ENCODE measurements at places on chromosomes 1 and 21.
A peak's percentile ranks its signal among the peaks of the same experiment; 100 is the strongest.

DNA sequence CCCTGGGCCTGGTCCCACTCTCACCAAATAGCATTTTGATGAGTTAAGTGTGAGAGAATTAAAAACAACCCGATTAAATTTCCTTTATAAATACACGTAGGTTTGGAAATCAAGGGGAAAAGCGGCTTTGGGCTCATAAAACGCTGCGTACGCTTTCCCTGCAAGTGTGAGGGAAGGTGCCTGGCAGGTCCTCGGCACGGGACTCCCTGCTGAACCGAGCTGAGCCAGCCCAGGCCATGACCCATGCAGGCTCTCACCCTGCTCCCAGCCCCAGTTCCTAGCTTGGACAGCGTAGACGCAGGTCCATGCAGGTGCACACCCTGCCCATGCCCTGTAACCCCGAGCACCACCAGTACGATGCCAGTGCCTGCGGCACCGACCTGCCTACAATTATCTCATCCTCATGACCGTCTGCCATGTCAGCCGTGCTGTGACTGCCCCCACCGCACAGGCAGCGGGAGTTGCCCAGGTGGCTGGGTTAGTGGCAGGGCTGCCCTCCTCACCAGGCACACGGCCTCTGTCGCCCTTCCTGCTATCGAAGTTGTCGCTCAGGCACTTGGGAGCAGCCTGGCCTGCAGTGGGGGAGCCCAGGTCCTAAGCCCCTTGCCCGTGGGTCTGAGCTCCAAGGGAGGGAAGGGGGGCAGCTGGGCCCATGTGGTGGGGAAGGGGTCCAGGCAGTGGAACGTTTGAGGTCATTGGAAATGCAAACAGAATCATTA is 41.0 kb upstream of the ACTRT2 start:
- DNase-seq, result no peak

DNA sequence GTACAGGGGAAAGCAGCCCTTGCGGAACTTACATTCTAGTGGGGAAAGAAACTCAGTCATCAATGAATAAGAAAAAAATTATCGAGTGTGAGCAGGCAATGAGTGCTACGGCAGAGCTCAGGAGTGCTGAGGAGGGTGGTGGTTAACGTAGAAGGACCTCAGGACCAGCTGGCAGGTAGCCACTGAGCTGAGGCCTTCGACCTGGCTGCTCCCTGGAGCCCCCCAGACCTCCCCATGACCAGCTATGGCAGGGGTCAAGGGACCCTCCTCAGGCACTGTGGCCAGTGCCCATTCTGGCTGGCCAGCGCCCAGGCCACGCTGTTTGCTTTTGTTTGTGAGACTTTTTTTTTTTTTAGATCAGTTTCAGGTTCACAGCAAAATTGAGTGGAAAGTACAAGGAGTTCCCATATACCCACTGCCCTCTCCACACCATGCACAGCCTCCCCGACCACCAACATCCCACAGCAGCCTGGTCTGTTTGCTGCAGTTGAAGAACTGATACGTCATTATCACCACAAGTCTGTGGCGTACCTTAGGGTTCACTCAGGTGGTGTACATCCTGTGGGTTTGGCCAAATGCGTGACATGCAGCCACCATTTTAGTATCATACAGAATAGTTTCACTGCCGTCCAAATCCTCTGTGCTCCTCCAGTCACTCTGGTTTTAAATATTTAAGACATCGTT is 11.8 kb upstream of the TTC22 start:
- DNase-seq, result no peak

- no peak for DNase-seq
These were observed 48.4 kb downstream of the ADAMTS5 start for GRCh38 chr21:26918323-26919079.

GRCh38 chr1:42165511-42166210 is 1.1 kb upstream of the GUCA2A start:
- no peak for DNase-seq

DNA sequence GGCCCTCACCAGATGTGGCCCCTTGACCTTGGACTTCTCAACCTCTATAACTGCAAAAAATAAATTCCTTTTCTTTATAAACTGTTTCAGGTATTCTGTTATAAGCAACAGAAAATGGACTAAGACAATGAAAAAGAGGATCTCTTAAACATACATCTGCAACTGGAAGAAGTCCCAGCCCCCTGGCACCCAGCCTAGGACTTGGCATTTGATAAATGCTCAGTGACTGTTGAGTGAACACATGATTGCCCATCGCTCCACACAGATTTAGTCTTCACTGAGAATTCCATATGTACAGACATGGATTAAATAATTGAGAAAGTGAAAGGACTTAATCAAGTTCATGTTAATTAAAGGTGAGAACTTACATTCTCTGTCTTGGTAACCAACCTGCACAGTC is 344.9 kb upstream of the RUNX1 start:
- DNase-seq, result no peak

DNA sequence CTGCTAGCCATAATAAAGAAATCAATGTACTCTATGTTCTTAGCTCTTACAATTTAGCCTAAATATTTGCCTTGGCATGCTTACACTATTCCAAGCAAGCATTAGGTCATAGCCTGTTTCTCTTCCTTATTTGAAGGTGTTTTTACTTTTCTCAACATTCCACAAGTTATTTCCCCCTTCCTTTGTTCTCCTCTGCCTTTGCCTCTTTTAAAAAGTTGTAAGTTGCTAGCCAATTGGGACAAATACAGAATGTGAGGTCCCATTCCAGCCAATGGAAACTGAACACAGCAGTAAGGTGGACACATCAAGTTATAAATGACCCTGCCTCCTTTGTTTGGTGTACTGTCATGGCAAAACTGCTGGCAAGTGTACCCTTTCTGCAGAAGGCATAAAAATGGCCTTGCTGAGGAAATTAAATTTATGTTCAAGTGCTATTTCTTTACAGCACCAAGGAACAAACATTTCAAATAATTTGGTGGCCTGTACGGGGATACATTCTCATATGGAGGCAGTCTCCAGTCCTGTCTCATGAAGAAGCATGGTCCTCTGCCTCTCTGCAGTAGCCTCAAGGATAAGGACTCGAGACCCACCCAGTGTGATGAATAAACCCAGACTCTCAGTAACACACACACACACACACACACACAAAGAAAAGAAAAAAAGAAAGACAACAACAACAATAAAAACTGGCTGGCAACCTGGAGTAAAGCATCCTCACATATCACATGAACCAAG is 28.8 kb upstream of the FMO1 start:
- DNase-seq, result no peak

DNA sequence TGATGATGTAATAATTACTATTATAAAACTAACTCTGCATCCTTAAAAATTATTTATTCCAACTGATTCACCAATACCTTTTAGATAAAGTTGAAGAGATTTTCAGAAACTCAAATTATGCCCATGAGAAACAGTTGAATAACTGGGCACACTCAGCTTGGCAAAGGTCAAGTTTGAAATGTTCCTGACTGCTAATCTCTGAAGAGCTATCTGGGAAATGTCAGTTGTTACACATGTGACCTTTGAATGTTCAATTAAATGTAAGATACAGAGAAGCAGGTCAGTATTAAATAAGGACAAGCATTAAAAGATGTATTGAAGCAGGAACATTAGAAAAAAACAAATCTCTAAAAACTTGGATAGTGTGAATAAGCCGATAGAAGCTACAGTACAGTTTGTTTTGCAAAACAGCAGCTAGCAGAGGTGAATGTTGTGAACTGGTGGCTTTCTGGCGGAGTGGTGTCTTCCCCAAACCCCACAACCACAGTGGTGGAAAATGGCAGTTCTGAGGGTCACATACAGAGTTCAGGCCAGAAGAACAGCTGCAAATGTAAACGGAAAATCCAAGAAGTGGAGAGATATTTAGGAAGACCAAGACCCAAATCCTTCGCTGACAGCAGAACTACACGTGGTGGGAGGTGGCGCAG is 61.9 kb upstream of the SLC5A9 start:
- no peak for DNase-seq

GRCh38 chr1:88509379-88509778 is 174.7 kb upstream of the PKN2 start:
- DNase-seq, result no peak

DNA sequence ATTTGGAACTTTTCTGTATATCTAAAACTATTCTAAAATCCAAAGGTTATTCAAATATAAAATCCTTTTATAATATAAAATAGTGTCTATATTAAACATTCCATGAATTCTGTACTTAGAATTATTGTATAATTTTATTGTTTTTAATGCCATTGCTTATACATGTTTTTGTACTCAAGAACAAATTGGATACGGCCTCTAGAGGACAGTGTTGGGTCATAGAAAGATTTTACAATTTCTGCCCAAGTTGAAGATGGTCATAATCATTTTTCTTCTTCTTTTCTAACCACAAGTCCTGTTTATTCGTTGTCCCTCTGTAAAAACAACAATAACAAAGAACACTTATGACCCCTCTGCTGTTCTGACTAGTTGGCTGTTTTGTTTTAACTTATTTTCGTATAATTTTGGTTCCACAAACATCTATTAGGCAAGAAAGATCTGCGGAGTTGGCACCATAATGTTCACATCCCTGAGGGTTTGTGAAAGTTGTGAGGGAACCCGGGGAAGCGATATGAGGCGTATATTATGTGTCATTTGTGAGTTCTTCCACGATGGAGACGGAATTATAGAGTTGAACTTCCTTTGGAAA is 75.7 kb upstream of the KIF26B start:
- DNase-seq, result no peak

GRCh38 chr1:5644281-5645134 is 347.7 kb downstream of the NPHP4 start:
- DNase-seq, result no peak

GRCh38 chr1:215273838-215274516 is 191.4 kb downstream of the KCNK2 start:
- DNase-seq, result no peak

DNA sequence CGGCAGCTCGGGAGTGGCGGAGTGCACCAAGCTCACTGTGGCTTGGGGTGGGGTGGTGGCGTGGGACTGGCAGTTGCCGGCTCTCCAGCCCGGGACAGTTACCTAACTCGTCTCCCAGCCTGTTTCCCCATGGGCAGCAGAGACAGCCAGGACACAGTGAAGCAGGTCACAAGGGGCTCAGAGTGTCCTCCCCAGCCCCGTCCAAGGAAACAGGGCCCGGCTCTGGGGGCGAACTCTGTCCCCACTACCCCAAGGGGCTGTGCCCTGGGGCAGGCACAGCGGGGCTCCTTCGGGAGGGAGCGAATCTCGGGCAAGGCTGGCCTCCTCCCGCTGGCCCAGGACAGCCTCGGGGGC is 759 bp downstream of the GPR157 start:
- DNase-seq, result no peak

DNA sequence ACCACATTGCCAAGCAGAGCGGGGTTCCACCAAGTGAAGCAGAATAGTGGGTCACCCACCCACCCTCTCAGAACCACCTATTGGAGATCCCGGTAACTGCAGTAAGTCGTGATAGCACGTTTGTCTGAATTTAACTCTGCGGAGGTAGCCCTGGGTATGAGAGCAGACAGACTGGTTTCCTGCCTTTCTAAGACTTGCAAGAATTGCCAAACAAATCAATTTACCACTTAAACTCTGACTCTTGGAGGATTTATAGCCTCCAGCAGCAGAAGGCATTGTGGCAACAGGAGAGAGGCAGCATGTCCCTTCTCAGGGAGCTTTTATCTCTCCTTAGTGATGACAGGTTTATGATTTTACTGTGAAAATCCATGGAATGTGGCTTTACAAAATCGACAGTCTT is 287.9 kb upstream of the FMN2 start:
- no peak for DNase-seq

- no peak for DNase-seq
These were observed 24.4 kb downstream of the FTCD start for GRCh38 chr21:46130831-46131587.

DNA sequence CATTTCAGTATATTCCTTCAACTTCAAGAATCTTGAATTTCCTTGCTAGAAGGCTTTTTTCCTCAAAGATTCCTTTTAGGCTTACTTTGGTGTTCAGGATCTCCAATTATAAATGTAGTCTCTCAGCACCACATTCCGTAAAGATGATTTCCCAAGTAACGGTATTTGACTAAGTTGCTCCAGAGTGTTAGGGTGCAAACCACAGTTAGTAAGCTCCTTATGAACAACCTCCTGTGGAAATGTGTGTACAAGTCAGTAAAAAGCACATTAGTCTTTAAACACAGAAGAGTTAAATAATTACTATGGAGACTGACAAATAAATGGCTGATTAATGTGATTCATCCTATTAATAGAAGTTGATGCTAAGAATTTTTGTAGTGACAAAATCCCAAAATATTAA is 10.3 kb downstream of the DONSON start:
- no peak for DNase-seq

DNA sequence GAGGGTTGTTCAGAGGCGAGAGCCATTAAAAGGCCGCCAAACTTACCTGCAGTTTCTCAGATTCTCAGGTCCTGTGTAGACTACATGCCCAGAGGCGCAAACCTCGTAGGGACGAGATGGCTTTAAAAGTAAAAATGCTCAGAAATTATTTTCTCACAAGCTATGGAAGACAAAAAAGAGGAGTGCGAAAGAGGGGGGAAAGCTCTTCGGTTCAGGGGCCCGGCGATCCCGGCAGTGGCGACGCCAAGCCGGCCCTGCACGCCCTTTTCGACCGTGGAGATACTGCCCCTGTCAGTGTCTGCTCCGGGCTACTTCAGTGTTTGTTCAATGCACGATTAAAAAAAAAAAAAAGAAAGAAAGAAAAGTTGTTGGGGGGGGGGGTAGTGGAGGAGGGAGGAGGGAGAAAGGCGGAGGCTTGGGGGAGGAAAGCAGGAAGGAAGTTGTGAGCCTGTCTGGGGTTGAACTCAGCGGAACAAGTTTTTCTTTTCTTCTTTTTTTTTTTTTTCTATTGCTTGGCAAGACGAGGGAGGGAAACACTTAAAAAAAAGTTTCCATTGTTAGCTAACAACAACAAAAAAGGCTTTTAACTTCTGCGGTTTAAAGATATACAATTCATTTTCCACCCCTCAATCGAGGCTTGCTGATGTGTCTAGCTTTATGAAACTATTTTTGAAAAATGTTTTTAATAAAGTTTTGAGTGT is at the start of gene ITPKB:
TSS of gene ITPKB (minus strand) at position 288 of the 701 bp plus-strand sequence. CDS start 1,824 bp downstream, outside the sequence.
- peak; percentile 48 for DNase-seq

- DNase-seq, result no peak
These were observed 15.0 kb downstream of the LBR start for GRCh38 chr1:225412803-225413351.

DNA sequence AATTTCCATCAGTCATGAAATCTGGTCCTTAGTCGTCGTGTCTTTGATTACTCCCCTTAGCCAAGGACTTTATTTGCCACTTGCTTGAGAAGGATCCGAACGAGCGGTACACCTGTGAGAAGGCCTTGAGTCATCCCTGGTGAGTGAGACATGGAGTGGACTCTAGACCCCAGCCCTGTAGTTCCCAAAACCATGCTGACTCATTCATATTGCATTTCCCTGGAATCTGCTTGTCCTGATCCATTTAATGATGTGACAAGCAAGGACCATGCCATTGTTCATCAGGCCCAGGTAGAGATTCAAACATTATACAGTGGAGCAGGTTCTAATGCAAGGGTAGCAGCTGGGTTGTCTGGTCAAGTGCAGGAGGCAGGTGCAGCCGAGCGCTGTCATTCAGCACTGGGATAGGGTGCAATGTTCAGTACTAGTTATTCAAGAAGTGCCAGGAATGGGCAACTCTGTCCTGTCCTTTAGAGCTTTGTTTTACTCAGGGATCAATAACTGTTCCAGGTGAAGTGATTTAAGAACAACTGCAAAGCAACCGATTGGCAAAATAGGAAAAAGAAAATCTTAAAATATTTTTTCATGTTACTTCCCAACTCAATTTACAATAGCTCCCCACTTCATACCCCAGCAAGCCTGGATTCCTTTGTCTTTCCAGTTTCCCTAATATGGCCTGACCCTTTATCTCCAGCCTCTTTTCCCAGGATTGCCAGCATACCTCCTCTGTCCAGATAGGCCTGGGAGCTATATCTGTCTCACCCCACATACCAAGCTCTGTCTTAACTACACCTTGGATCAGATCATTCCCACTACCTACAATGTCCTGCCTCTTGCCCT is 26.5 kb downstream of the CAMK1G start:
- DNase-seq, result no peak

GRCh38 chr1:235416662-235417049 is 49.4 kb downstream of the TBCE start:
- DNase-seq, result no peak

Data from T-helper 2 cell treated with Interferon-gamma antibody and Interleukin-4, amounts not matched to agents 5 μg/mL and 100 μg/mL, for 36 hours (primary cell).